ENCODE measurements at places on chromosomes 6 and 20.

GRCh38 chr6:163579111-163579879 lies 164.8 kb downstream of the QKI start:
- no peak for DNase-seq

- DNase-seq = no peak
Observed at GRCh38 chr20:47540443-47541354, 39.0 kb downstream of the NCOA3 start.

DNA sequence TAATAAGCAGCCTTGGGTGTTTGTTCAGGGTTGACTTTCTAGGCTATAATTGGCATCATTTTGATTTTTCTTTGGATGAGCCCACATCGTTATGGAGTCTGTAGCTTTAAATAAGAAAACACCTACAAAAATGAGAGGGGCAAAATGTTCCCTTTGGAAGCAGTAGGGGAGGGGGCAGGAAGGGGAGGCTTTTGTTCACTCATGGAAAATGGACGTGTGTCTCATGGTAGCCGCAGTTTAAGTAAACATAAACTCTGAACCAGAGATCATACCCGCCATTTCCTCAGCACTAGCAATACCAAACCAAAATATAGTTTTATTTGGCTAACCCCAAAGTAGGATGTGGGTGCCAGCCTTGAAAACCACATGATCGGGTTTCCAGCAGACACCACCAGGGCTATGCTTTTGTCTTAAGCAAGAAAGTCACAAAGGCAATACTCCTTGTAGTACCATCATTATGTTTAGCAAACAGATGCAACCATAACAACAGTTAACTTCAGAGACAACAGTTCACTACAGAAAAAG lies 572.5 kb upstream of the JAG1 start:
- DNase-seq = no peak

- DNase-seq = peak; percentile 21
Observed at GRCh38 chr6:90216072-90216977, 80.3 kb downstream of the BACH2 start.

DNA sequence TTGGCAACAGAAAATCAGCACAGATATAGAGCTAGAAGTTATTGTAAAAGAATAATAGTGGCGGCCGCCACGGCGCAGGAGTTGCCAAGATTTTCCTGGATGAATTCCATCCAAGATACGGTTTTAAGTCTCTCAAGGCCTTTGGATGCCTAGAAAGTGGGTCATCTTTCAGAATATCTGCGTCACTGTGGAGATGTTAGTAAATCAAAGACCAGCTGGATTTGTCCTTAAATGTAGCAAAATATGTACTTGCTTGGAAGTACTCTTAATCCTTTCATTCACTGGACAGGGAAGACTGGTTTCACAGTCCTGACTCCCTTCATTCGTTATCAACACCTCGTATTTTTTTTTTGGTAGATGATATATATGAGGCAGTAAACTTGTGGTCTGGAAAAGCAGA lies 83.0 kb downstream of the SLC22A3 start:
- DNase-seq = no peak

- DNase-seq = no peak
Observed at GRCh38 chr6:38503960-38504682, 135.6 kb downstream of the BTBD9 start.

DNA sequence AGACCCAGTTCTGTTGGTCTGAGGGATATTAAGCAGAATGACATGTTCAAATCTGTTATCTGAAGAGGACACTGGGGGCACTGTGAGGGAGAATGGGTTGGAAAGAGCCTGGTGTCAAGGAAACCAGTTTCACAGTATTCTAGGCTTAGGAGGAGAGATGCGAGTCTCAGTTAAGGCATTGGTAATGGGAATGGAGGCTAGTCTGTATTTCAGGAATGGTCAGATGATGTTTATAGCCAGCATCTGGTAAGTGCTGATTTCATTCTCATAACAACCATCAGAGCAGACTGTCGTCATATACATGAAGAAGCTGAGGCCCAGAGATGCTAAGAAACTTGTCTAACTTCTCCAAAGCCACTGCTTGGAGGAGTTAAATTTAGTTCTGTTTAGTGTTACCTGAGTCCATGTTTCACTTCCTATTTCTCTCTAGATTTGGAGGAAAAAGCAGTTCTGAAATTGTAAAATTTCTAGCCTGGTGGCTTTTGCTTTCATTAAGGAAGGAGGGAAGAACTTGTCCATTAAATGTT lies 242.0 kb downstream of the ARID1B start:
- DNase-seq = no peak

- peak; percentile 66 for DNase-seq
Observed at GRCh38 chr6:24991810-24992467, 56.2 kb upstream of the RIPOR2 start.

DNA sequence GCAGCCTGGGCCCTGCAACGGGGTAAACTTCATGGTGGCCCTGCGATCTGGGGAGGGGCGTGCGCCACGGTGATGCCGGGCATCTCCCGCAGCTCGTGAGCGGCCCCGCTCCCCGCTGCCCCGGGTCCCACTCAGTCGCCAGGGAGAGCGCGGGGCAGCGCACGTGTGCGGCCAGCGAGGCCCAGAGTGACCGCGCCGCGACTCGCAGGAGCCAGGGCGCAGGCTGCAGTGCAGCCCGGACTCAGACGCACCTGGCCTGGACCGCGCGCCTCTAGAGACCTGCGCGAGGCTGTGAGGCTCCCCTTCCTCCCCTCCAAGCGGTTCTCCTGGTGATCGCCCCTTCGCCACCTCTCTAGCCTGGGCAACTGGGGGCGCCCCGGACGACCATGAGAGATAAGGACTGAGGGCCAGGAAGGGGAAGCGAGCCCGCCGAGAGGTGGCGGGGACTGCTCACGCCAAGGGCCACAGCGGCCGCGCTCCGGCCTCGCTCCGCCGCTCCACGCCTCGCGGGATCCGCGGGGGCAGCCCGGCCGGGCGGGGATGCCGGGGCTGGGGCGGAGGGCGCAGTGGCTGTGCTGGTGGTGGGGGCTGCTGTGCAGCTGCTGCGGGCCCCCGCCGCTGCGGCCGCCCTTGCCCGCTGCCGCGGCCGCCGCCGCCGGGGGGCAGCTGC lies 652 bp downstream of the BMP6 start:
- DNase-seq = no peak

DNA sequence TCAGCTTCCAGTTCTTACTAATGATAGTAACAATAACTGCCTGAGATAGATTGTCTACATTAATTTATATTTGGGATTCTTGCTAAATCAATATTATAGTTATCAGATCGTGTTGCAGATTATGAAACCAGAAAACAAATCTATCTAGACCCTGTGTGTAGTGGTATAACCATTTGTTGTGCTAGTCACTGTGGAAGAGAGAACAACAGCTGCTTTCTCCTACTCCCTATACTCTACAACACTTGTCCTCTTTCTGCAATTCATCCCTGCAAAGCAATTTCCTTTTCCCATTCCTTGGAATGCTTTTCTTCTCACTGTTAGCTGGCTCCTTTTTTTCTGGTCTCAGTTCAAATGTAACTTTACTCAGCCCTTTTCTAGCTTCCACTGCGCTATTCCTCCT lies 8.3 kb downstream of the COX7A2 start:
- no peak for DNase-seq

- no peak for DNase-seq
Observed at GRCh38 chr6:158910484-158911440, 89.2 kb downstream of the RSPH3 start.

DNA sequence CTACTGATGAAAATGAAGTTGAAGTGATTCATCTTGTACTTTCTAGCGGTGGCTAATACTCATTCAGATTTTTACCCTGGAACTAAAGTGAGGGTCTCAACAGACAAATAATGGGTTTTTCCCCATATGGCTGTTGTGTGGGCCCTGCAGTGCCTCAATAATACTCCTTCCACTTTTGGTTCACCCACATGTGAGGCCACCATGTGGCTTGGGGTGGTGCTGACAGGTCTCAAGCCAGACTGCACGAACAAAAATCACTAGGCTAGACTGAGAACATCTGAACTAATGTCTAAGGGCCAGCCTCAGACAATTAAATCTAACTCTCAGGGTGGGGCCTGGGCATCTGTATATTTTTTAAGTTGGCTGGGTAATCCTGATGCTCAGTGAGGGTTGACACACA lies 7.9 kb upstream of the COL12A1 start:
- no peak for DNase-seq

- DNase-seq = no peak
Observed at GRCh38 chr6:35897036-35897435, 23.9 kb downstream of the SRPK1 start.

DNA sequence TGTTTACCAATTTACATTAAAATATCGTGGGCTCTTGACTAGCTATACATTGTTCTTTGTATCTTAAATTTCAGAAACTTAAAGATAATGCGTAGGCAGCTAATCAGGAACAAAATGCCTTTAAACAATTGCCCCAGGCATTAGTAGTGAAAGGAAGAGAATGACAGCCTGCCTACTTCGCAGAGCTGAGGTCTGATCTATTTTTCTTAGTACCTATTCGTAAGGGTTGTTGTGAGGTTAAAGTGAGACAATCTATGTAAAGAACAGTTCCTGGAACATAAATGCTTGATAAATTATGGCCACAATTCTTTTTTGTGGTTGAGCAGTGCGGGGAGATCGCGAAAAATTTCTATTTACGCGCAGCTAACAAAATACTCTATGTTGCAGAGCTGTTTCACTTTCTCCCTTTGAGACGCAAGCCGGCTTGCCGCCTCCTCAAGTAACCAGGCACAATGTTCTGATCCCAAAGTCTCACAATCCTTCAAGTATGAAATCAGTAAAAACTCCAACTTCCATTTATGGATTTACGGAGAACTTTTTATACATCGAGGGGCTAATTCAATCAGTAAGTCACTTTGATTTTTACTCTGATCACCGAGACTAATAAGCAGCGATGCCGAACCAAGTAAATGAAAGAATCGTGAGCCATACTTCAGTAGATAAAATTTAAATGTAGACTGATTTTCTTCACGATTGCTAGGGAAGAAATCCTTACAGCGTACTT lies 878 bp upstream of the PNRC1 start:
- peak; percentile 21 for DNase-seq

DNA sequence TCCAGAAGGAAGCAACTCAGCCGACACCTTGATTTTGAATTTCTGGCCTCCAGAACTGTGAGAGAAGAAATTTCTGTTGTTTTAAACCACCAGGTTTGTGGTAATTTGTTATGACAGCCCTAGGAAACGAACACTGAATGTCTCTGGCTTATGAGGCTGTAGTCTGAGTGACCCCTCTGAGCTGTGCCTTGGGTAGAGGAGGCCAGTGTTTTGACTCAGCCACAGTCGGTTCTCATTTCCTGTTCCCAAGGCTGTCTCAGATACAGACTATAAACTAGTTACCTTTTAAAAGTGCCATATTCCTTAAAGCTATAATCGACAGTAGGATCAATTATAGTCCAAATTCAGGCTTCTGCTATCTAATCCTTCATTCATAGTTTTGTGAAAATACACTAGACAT lies 391.2 kb upstream of the MAP3K7 start:
- DNase-seq = no peak

GRCh38 chr6:110534731-110535492 lies 58.5 kb upstream of the SLC22A16 start:
- no peak for DNase-seq

GRCh38 chr20:63522981-63523611 lies 2.5 kb downstream of the PPDPF start:
- DNase-seq = no peak

- no peak for DNase-seq
Observed at GRCh38 chr6:10424040-10424439, 9.2 kb upstream of the TFAP2A start.

- no peak for DNase-seq
Observed at GRCh38 chr6:18280084-18280483, 15.8 kb upstream of the DEK start.

DNA sequence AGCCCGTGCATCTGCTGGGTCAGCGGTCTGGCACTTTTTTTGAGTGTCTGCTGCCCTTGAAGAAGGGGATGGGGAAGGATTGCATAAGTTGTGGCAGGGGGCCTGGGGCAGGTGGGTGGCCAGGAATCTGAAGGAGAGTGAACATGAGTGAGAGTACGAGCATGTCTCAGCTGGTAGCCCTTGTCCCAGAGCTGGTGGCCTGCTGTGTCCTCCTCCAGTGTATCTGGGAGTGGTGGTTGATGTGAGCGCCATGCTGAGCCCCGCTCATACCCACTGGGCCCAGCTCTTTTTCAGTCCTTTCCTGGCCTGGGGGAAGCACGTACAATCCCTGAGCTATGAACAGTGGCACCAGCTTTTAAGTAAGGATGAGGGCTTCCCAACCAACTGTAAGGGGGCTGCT lies 136.2 kb upstream of the AGPAT4 start:
- DNase-seq = no peak

GRCh38 chr6:105077596-105078385 lies 102.0 kb downstream of the POPDC3 start:
- no peak for DNase-seq

DNA sequence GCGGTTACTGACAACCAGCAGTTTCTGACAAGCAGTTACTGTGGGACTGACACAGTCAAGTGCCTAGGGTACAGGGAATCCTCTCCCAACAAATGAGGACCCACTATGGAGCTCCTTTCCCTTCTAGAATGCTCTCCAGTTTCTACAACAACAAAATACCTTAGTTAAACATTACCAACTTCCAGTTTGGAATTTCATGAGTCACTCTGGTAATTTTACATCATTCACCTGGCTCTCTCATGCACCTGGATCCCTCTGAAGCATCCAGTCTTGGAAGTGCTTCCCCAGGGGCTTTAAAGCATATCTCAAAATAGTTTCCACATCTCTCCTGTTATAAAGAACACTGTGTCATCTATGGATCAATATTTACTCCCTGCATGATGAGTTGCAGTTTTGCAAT lies 286.7 kb upstream of the SPTLC3 start:
- no peak for DNase-seq

GRCh38 chr20:1317545-1318255 lies 11.2 kb downstream of the SDCBP2 start:
- DNase-seq = no peak

DNA sequence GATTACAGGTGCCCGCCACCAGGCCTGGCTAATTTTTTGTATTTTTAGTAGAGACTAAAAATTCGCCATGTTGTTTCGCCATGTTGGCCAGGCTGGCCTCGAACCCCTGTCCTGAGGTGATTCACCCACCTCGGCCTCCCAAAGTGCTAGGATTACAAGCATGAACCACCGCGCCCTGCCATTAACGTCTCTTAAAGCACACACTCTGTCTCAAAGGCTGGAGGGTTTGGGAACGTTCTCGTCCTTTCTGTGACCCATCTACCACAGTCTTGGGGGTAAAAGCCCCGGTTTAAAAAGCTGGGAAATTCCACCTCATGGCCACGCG lies 57.8 kb upstream of the ARID1B start:
- DNase-seq = no peak

- DNase-seq = no peak
Observed at GRCh38 chr6:56593801-56594318, 48.8 kb downstream of the DST start.

DNA sequence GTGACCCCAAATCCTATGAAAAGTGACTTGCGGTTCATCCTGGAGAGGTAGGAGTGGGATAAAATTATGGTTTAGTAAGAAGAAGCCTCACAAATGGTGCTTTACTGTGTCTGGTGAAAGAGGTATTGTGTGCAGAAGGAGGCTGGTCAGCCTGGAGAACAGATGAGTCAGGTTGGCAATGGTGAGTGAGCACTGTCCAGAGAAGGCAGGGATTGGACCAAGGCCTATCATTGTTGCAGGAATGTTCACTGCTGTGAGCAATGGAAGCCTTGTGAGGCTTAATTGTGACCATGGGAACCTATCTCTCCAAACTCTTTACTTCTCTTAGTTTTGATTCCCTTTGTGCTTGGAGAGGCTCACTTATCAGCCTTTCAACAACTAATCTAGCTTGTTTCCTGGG lies 89.0 kb upstream of the KCNK16 start:
- no peak for DNase-seq

All from T follicular helper cell (primary cell).